ENCODE measurements at places on chromosomes 11 and 22.

DNA sequence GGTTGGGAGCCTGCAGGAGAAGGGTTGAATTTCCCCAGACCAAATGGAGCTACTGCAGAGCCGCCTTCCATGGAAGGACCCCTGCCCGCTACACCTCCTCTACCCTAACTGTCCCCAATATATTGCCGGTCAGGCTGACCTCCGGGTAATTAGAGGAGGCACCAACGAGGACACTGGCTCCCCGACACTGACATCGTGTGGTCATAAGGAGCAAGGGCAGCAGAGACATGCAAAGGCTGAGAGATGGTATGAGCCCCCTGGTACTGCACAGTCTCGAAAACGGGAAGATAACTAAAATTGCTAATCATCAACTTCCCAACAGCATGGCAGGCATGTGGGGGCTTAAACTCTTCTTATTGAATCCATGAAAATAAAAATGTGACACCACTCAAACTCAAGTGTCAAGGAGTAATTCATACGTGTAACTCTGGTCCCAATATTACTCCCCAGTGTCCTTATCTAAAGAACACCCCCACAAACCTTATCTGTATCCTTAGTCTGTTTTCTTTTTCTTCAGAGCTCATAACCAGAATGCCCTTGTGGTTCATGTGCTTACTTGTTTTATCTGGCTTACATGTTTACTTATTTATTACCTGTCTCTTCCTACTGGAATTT is 4.4 kb downstream of the CAVIN3 start:
- ATAC-seq: no peak

DNA sequence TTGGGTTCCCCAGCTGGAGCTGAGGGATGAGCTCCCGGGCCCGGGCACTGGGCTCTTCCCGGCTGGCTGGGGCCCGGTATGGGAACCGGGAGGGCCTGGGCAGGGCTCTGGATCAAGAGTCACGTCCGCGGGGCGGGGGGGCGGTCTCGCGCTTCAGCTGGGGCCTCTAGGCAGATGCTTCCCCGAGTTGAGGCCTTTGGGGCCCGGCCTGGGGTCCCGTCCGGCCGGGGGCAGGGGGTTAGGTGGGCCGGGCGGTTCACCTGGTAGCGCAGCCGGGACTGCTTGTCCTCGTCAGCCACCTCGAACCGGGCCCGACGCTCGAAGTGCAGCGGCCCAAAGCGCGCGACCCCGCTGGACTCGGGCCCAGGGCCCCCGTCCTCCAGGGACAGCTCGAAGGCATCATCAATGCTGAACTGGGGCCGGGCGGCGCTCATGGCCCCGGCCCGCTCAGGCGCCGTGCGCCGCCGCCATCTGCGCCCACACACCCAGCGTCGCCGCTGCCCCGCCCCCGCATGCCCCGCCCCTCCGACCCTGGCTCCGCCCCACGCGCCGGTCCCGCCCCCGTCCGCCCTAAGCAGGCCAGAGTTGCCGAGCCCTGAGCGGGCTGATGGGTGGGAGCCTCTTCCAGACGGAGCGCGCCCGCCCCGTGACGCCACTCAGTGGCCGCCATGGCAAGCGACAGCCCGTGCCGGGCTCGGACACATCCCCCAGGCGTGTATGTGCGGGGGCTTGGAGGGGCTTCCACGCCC is at the start of gene TMEM134:
Gene TMEM134 (minus strand): TSS at position 493 of the 749 bp plus-strand sequence. CDS start 59 bp downstream, at position 434.
- peak; percentile 85 for ATAC-seq

- no peak for ATAC-seq
These were observed 195 bp upstream of the CREB3L1 start for GRCh38 chr11:46277313-46277621.

DNA sequence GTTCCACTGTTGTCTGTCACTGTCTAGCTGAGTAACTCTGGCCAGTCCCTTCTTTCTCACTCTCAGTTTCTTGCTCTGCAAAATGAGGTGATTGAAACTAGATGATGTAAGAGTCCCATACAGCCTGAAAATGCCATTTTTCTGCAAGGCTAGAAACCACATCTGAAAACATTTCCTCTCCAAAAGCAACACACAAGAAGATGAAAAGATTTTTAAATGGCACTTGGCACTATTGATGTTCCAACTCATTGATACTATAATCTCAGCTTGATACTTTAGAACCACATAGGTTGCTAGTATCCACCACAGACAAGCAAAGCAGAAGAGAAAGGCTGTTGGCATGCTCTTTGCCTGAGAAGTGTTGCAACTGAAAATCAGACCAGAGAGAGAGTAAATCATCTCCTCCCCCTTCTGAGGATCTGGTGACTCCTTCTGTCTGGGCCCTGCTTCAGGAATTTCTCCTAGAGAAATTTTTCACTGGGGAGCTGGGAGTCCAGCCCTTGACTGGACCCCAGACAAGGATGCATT is 1217.9 kb downstream of the LRRC4C start:
- ATAC-seq: no peak

- ATAC-seq: no peak
These were observed 38.3 kb upstream of the SHISAL1 start for GRCh38 chr22:44351037-44351436.

GRCh38 chr11:64352099-64352994 is 6.6 kb upstream of the RPS6KA4 start:
- no peak for ATAC-seq

- ATAC-seq: no peak
These were observed 1.3 kb downstream of the WEE1 start for GRCh38 chr11:9574622-9575259.

- ATAC-seq: no peak
These were observed 33.2 kb downstream of the DGCR2 start for GRCh38 chr22:19088866-19089595.

- ATAC-seq: no peak
These were observed 89.2 kb downstream of the GRAMD1B start for GRCh38 chr11:123519055-123519796.

DNA sequence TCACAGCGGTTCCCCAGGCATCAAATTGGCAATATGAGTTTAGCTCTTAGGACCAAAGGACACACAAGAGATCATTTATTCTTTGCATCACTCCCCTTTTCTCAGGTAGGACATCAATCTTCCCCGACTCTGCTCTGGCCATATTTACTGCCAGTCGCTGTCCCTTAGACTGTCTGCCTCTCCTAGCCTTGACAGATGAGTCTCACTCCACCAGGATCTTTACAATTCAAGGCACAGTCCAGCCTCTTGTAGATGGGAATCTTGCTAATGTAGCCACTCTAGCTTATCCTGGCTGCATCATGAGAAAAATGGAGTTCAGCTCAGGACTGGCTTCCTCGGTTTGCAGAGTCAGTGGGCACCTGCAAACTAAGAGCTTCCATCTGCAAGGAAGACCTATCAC is 915.2 kb downstream of the NTM start:
- no peak for ATAC-seq

DNA sequence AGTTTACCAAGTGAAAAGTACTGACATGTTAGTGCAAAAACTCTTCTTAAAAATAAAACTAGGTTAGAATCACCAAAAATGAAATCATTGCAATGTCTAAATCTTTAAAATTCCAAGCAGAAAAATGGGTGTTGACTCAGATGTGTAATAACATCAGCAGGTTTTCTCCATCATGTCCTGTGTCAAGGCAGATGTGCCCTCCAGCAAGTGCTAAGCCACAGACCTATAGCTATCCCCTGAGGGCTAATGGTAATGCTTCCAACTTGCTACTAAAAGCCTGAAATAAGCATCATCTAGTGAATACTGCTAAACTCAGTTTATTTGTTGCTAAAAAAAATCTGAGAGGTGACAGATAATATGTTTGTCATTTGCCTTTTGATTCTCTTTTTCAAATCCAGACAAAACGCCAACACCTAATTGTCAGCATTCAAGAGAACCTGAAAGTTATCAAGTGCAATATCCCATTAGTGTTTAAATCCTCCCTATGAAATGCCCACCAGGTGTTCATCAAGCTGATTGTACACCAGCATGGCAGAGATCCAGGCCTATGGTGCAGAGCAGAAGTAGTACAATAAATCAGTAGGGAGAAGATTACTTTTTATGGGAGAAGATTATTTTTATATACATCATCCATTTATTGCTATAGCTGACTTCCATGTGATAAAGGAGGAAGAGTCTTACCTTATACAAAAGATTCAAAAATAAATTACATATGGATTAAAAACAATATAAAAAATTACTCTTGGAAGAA is 55.1 kb upstream of the SYT9 start:
- ATAC-seq: no peak

- ATAC-seq: no peak
These were observed 53.3 kb downstream of the SCN3B start for GRCh38 chr11:123601136-123601535.

- ATAC-seq: no peak
These were observed 36.6 kb upstream of the GRAMD4 start for GRCh38 chr22:46583571-46583970.

DNA sequence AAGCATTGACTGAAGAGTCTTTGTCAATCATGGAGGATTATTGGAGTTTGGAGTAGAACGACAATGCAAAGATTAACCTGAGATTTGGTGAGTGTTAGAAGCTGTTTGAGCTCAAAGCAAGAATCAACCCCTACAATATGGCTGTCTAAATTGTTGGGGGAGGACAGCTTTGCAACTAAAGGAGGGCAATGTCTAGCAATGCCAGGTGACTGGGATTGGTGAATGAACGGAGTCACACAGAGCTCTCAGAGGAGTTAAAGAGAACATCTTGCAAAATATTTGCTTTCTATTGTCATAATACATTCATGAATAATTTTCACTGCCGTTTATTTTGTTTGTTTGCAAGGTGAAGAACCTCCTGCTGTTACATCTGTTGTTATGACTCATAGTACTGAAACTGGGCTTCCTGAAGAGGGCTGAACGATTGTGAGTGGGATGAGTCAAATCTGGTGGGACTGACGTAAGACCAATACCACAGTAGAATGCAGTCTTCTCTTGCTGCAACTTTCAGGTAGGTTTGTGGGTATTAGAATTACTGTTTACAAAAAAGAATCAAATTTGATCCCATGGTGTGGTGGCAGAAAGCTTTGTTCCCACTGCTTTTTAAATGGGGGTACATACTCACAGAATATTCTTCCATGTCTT is 281.9 kb downstream of the CADM1 start:
- ATAC-seq: peak; percentile 82

DNA sequence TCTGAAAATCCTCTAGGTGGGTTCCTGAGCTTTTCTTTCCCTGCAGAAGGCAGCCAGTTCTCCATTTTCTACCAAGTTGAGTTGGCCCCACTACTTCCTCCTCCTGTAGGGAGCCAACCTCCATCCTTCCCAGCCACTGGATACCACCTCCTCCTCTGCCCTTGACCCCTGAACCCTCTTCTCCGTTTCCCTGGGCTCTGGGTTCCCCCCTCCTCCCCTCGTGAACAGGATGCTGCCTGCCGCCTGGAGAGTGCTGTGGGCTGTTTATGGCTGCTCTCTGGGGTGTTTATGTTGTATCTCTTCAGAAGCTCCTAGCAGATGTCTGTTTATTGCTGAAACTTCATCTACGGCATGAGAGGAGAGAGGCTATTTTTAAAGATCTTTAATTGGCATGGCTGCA is 8.6 kb downstream of the MICAL2 start:
- ATAC-seq: no peak

DNA sequence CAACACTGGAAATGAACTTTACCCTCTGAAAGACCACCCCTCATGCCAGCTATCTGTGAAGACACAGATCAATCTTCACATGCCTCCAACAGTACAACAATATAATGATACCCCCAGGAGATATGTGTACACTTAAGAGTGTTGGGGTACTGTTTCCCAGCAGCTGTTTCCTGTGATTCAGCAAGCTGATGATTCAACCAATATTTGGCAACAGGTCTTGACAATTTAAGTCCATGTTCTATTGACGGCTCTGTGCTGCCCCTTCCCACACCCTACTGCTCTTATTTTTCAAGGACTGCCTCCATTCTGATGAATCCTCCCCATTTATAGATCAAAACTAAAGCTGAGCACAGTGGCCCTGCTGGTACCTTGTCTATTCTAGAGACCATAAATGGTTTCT is 6.6 kb downstream of the SNX19 start:
- no peak for ATAC-seq

DNA sequence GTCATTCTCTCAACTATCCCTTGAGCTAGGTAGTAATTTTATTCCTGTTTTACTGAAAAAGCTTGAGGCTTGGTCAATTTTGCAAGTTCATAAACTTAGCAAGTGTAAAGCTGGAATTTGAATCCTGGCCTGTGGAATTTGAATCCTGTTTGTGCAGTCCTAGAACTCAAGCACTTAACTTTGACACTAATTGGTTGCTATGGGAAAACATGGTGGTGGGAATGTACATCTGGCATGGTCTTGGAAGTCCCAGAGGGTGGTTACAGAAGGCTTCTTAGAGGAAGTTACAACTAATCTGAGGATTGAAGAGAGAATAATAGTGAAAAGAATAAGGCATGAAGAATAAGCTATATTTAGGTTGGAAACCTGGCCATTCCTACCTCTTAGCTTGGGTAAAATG is 66.5 kb upstream of the LIN7C start:
- ATAC-seq: no peak

- peak; percentile 48 for ATAC-seq
These were observed 6.3 kb downstream of the MS4A12 start for GRCh38 chr11:60498853-60499252.

GRCh38 chr11:126355926-126356897 is 726 bp downstream of the ST3GAL4 start:
- no peak for ATAC-seq

- ATAC-seq: no peak
These were observed 67.0 kb downstream of the IGLL5 start for GRCh38 chr22:22954656-22955055.

DNA sequence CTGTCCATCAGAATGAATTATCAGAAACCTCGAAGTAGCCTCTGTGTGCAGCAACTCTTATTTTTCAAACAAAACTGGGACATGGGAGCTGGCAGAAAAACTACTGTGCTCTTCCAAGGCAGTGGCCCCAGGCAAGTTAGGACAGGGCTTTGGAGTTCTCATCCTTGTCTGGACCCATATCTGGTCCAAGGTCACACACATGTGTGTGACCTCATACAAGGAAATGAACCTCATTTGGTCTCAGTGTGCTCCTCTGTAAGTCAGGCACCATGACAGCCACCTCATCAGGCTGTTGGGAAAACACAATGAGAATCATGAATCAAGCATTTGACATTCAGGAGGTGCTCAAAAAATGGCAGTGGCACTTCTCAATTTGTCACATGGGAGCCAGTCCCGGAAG is 25.8 kb downstream of the LARGE1 start:
- ATAC-seq: no peak

DNA sequence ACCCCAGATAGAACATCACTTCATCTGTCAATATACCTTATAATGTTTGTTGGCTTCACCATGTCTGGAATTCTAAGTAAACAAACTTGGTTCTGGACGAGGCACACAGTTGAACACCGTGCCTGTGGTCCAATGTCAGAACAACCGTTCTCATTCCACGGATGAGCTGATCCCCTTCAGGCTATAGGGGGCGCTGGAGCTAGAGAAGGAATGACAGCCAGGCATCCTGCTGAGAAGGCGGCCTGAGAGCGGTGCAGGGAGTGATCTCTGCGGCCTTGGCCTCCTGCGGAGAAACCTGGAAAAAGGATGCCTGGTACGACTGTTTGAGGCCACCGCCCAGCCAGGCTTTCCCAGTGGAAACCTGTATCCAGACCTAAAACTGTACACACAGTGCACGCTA is 48.7 kb downstream of the FDX1 start:
- no peak for ATAC-seq

GRCh38 chr22:38766076-38766777 is 10.4 kb upstream of the SUN2 start:
- ATAC-seq: no peak

- no peak for ATAC-seq
These were observed 21.8 kb upstream of the DRG1 start for GRCh38 chr22:31377612-31378011.

- ATAC-seq: no peak
These were observed 26.9 kb downstream of the TP53I11 start for GRCh38 chr11:44923806-44924205.

- no peak for ATAC-seq
These were observed 17.0 kb downstream of the CD3E start for GRCh38 chr11:118321386-118322082.
